ENCODE measurements at places on chromosomes 12 and 14. TPM values are rescaled to one million over a fixed set of nuclear protein-coding genes. Genes with fewer than 3 reads are reported as not detected.
A peak's percentile ranks its signal among the peaks of the same experiment; 100 is the strongest.

- DNase-seq, result no peak
Measured at GRCh38 chr12:7749442-7749841, 2.3 kb upstream of the CLEC4C start.

DNA sequence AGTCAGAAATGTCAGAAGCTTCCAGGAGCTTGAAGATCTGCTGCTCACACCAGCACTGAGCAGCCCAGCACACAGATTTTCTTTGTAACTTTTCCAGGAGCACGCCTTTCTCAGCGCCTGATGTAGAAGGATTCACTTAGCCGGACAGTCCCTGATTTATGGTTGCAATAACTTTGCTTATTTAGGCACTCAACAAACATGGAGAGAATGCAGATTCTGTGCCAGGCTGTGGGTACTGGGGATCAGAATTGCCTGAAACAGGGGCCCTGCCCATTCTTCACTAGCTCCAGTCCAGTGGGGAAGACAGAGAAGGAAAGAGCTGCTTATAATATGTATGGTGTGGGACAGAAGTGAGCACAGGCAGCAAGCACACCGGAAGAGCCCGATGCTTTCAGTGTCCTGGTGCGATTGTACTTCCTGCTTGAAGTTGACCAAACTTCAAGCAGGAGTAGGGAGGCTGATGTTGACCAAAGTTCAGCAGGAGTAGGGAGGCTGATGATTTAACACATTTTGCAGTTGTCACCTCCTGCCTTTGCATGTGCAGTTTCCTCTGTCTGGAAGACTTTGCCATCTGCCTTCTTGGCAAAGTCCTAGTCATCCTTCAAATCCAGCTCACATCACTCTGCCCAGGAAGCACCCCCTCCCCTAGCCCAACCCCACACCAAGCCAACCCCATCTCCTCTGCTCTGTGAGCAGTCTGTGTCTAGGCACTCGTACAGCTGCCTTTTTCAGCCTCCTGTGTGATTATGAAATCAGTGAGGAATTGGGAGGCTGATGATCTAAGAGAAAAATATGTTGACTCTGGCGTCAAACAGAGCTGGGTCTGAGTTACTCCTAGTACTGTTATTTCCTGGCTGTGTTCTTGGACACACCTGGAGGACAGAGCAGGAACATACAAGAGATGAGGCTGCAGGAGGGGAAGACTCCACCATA lies 12.0 kb upstream of the PRIMA1 start:
- DNase-seq, result no peak

- no peak for DNase-seq
Measured at GRCh38 chr12:28135801-28136439, 54.3 kb upstream of the CCDC91 start.

DNA sequence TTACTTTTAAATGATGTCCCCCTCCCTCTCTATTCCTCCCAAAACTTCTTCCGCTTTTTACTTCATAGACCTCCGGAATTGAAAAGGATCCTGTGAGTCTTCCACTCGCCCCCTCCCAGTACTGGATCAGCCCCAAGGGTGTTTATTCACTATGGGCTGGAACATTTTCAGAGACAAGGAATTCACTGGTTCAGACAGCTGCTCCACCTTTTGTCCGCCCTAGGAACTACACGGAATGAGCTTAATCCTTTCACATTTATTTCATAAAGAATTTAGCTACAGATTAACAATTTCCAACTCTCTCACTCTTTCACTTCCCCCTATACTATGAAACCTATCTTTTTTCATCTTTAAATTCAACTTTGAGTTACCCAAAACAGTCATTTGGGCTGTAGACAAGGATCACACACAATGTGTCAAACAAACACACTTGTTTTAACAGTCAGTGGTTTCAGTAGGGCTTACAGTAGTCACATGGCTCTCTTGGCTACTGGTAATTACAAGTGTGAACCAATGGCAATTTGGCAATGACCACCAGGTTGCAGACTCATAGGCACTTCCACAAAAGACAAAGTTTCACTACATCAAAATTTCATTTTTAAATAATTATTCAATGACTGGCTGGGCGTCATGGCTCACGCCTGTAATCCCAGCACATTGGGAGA lies 20.6 kb downstream of the CNIH1 start:
- no peak for DNase-seq

DACT1 gene
- 18.0 TPM for total RNA-seq

DNA sequence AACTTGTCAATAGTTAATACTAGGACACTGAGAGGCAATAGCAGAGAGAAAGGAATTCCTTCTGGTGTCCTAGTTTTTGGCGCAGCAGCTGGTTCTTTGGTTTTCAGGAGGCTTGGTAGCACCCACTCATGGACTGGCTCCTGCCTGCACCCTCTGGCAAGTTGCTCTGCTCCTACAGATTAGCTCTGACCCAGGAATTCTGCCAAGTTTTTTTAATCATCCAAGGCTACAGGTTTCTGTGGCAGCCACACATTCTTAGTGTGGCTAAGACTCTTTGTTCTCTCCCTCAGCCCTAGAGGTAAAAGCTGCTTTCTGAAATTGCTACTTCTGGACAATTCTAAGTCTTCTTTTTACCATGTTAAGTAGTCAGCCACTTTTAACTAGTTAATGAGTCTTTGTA lies 72.0 kb upstream of the FKBP4 start:
- DNase-seq, result no peak

DNA sequence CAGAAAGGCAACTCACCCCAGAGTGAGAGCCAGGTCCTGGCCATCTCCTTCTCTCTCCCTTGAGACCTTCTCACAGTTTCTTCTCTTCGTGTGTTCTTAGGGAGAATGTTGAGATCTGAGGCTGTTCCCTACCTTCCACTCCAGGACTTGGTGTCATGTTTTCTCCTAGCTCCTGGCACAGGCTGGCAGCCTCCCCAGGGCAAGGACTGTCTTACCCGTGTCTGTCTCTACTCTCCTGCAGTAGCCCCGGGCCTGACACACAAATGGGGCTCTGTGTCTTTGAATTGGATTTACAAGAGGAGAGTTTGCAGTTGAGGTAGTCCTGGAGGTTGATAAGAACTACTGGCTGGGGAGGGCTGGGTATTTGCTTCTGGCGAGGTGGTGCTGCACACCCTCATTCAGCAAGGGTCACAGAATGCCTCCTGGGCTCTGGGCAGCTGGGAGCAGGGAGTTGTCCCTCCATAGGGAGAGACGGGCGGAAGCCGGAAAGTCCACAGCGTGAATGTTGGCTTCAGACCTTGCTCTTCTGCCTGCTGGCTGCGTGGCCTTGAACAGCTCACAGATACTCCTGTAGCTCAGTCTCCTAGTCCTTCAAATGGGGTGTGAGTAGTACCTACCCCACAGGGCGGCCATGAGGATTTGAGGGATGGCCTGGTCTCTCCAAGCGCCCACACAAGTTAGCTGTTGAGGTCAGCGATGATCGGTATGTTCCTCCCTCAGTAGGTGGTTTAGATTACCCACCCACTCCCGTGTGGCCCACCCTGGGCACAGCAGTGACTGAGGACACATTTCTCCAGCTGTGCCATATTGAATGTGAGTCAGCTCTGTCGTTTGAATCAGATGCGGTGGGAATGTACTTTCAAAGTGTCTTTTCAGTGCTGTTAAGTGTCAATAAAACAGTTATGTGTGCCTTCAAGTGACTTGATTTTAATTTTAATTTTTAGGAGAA lies 10.2 kb downstream of the EP400 start:
- DNase-seq, result no peak

DNA sequence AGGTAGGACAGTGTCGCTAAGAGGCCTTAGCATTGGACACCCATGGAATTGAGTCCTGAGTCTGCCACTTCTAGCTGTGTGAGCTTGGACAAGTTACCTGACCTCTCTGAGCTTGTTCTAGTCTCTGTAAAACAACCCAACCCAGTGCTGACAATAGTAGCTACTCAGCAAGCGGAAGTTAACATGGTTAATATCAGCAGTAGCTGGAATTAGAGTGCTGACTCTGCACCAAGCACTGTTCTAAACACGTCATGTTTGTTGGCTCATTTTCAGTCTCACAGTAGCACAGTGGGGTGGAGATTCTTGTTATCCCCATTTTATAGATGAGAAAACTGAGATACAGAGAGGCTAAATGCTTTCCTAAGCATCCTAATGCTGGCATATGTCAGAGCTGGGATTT lies 47.5 kb upstream of the RIN3 start:
- DNase-seq, result no peak

RSRC2 gene
- 88.5 TPM for total RNA-seq

DNA sequence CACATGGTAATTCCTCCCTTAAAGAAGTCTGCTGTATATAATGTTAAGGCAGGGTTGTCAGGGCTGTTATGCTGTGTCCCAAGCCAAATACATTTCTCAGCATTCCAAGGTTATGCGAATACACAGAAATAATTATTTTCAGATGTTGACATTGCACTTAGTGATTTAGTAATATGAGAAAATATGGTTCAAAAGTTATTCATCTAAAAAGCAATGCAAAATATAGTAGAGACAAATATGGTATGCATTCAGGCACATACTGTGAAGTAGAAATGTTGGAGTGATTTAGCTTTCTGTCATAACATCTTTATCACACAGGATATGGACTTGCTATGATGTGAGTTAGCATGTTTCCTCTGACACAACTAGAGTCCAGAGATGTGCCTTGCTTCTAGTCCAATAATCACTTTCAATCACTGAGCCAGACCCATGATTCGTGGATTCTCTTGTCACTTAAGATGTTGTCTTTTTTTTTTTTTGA lies 70.0 kb downstream of the PDE3A start:
- DNase-seq, result no peak

GRCh38 chr14:63452796-63453195 lies 90.4 kb downstream of the PPP2R5E start:
- DNase-seq, result no peak

- no peak for DNase-seq
Measured at GRCh38 chr12:111828338-111828979, 13.6 kb upstream of the MAPKAPK5 start.

ABCB9 gene
- 4.5 TPM for total RNA-seq

GRCh38 chr12:4273652-4274395 lies at the start of gene CCND2:
Gene CCND2 (plus strand): TSS chr12:4273762. CDS start chr12:4274041, 279 bp downstream.
- DNase-seq, result peak; percentile 94

DNA sequence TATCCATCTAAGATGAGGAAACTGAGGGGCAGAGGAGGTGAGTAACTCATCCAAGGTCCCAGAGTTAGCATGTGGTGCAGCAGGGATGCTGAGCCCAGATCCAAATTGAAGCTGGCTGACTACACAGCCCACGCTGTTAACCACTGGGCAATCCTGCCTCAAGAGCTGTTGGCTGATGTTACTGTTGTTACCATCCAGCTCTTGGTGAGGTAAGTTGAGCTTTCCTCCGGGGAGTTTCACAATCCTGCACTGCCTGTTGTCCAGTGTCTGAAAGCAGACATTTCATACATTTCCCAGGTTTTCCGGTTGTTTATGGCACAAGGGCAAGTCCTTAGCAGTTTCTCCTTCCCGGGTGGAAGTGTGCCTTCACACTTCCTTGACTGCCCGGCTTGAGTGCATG lies 14.5 kb downstream of the CYP46A1 start:
- no peak for DNase-seq

DNA sequence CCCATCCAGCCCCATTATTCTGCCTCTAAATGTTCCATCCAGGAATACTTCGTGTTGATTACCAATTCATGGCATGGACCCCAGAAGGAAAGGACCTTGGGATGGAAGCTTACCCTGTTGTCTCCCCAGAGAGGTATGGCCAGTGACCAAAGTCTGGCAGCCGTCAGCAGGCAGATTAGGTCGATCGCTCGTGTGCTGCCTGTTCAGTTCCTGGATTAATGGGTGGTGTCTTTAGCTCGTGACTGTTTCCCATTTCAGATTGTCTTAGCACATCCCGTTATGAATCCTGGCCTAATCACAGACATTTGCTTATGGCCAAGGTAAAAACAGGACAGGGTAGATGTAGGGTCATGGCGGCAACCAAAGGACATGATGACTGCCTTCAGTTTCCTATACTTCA lies 122.9 kb upstream of the NTF3 start:
- no peak for DNase-seq

GRCh38 chr12:94049718-94050117 lies 98.7 kb upstream of the PLXNC1 start:
- DNase-seq, result no peak

STON2 gene
- total RNA-seq, result 190 TPM

- DNase-seq, result no peak
Measured at GRCh38 chr14:74848768-74849167, 27.2 kb downstream of the PROX2 start.

DNA sequence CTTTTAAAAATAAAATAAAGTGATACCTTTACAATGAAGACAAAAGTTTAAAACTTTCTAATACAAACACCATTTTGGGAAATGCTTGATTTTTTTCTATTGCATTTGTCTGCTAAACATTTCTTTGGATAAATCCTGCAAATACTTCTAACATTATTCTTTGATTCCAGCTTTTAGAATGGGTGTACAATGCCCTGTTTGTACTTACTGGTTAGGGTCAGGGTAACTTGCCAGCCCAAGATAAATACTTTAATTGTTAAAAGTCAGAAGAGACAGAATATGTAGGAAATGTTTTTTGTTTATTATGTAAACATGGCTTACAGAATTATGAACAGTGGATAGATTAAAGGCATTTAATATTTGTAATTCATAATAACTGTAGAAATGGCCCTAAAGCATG lies 60.5 kb downstream of the WASHC4 start:
- DNase-seq, result no peak

VPS37B gene
- 67.5 TPM for total RNA-seq

DNA sequence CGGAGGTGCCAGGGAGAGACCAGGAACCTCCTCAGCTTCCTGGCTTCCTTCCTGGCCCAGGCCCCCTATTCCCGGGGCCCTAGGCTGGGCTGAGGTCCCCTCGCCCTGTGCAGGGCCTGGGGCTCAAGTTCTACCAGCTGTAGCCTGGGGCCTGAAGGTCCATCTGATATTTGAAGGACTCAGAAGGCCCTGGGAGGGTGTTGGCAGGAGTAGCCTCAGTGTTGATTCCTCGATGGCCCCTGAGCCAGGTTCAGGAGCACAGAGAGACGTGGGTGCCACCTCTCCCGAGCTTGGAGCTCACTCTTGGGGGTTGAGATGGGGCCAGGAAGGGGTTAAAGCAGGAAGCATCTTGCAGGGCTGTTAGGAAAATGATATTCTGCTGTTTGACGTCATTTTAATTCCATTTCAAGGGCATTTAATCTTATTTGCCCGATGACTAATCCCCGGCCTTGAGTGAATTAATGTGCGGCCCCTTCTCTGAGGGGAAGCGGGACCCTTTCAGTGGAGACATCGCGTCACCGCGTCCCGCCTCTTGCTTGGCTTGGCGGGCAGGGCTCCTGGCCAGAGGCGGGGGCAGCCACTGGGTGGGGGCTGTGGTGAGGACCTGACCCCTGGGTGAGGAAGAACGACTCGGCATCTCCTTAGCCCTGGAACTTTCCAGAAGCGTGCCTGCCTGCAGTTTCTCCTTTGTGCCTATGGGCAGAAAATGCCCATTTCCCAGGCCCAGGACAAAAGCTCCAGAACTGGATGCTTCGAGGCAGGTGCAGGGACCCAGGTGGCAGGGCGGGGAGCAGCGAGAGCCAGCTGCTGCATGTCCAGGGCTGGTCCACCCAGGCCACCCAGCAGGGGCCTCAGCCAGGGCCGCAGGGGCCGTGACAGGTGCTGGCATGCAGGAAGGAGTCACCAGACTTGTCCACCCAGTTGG lies 158.3 kb downstream of the KIF26A start:
- peak; percentile 69 for DNase-seq

DNA sequence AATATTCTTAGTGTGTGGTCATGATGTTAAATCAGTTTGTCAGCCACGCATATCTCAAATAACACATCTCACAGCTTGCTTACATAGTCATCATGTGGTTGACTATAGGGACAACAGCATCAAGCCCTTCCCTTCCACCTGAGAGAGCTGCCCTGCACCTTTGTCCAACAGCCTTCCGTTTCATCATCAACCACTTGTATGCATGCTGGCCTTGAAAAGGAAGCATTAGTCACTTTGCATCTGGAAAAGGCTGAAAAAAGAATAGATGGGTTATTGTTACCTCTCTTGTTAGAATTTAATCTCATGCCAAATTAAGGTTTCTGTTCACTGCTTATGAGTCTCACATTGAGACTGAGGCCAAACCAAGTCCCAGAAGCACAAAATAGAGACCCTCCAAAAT lies 1586.5 kb upstream of the SEL1L start:
- DNase-seq, result no peak

Measured in spleen (tissue), 13 donors.